ENCODE measurements at places on chromosomes 2 and 18.
A peak's percentile ranks its signal among the peaks of the same experiment; 100 is the strongest.

DNA sequence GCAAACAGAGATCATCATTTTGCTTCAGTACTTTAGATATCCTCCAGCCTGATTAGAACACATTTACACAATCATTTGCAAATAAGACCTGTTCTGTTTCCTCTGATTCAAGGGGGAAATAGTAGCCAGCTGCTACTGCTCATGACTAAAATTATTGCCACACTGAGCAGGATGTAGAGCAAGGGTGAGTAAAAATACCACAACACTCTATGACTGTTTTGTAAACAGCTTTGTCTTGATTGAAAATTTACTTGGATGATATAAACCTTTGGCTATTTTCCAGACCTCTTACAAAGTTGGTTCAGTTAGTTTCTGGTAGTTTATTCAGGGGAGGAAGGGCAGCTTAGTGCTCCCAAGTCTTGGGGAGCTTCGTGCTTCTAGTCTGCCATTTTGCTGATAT lies 286.4 kb upstream of the CNTNAP5 start:
- DNase-seq = no peak

DNA sequence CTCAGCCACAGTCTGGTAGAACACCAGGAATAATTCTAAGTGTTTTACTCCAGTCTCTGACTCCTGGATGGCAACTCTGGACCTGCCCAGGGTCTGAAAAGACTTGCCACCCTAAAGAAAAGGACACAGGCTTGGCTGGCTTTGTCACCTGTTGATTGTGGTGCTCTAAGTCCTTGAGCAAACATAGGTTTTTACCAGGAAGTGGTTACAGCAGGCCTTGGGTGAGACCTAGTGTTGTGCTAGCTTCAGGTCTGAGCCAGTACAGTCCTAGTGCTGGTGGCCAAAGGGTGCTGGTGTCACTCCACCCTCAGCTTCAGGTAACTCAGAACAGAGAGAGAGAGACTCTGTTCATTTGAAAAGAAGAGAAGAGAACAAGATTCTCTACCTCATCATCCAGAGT lies 1239.4 kb upstream of the CRIM1 start:
- DNase-seq = no peak

DNA sequence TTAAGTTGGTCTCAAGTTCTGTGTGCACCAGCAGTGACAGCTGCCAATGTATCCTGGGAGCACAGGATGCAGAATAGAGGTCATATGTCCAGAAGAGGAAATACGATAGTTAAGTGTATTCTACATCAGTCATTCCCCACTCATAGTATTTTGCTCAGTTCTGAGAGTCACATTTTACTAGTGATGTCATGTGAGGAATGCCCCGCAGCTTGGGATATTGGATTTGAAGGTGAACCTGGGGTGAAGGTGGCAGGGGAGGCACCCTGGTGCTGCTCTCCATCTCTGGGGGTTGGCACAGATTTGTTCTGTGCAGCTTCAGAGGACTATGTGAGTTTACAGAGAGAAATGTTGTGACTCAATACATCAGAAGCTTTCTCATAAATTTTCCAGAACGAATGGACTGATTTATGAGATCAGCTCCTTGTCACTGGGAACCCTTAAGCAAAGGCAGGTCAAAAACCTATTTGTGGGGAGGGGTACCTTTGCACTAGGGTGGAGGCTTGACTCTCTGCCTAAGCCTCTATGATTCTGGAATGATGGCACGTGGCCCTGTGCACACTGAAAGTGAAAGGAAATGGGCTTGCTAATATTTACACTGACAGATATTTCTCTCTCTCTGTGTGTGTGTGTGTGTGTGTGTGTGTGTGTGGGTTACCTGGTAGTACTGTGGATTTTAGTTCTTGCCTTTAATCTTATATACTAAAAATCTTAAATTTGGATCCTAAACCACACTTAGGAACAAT lies 95.9 kb downstream of the NEB start:
- DNase-seq = peak; percentile 35

GRCh38 chr2:242032780-242033656 lies 163.5 kb downstream of the RTP5 start:
- no peak for DNase-seq

- DNase-seq = no peak
Observed at GRCh38 chr2:65877331-65878010, 445.1 kb upstream of the SPRED2 start.

DNA sequence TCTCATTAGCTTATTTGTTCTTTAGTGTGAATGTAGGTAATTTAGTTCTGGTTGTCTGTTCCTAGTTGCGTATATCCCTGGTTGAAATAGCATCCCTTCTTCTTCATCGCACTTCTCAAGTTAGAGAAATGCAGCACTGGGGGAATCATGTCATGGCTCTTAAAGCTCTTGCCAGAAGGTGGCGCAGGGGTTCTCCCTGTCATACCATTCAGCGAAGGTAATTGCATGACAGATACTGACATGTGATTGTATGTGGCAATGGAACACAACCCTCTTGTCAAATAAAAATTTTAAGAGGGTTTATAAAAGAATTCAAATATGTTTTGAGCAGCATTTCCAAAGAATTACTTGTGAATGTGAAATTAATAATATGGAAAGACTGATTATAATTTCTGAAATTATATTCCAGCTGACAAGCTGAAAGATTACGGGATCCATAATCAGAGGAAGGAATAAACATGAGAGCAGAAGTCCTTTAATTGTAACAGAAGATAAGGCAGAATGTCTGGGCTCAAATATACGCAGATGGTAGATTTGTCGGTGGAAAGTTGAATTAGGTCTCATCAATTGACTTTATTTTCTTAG lies 411.7 kb downstream of the DSEL start:
- DNase-seq = peak; percentile 98

- no peak for DNase-seq
Observed at GRCh38 chr2:224807153-224807964, 91.2 kb upstream of the CCDC195 start.

DNA sequence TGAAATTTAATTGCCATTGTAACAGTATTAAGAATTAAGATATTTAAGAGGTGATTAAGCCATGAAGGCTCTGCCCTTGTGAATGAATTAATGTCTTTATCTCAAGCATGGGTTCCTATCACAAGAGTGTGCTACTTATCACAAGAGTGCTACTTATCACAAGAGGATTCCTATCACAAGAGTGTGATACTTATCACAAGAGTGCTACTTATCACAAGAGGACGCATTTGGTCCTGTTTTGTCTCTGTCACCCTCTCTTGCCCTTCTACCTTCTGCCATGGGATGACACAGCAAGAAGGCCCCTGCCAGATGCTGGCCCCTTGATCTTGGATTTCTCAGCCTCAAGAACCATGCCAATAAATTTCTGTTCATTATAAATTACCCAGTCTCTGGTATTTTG lies 13.2 kb upstream of the COL5A2 start:
- no peak for DNase-seq

- no peak for DNase-seq
Observed at GRCh38 chr2:240731178-240731545, 39.5 kb downstream of the AQP12A start.

GRCh38 chr18:51053814-51054213 lies 23.8 kb downstream of the SMAD4 start:
- DNase-seq = no peak

DNA sequence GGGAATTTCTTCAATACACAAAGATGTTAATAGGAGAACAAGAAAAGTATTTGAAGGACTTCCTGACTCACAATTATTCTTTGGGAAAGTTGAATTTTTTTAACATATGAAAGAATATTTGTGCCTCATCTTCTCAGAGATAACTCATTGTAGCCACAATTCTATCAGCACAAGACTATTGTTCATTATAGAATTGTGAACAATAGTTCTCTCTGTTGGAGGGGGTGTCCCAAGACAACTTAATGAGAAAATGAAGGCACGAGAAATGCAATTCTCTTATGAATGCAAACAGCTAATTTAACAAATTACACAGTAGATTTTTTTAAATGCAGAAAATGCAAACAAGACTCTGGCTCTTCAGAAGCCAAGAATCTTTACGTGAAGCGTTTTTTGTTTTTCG lies 157.0 kb downstream of the BARD1 start:
- no peak for DNase-seq

DNA sequence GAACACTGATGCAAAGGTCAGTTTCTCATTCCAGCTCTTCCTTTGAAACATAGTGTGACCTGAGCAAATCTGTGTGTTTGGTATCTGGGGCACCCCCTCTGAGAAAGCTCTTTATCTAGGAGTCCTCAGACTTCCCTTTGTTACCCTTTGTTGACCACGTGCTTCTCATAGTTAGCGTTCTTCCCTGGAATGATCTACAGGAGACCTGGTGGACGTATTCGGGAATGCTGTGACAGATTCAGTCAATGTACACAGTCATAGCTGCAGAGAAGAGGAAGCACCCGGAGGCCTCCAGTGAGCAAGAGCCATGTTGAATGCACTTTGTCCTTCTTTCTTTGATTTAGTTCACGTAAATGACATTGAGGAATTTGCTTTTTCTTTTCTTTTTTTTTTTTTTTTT lies 10.7 kb upstream of the CHMP1B start:
- no peak for DNase-seq

DNA sequence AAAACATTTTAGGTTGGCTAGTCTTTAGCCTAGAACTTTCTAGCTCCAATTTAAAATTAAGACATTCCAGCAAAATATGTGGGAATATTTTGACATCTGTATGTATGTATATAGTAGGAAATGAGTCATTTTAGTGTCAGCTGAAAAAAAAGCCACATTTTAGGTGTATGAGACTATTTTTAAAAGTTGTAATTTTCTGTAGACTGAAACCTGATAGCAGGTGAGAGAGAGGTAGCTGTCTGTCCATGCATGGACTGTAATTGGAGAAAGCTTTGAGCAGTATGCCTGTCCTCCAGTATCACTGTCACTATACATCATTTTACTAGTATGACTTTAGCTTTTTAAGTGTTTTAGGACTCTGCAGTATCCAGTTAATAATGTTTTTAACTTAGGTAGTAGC lies 26.1 kb upstream of the PPP1R1C start:
- DNase-seq = no peak

- DNase-seq = no peak
Observed at GRCh38 chr18:11115276-11115675, 34.1 kb downstream of the PIEZO2 start.

DNA sequence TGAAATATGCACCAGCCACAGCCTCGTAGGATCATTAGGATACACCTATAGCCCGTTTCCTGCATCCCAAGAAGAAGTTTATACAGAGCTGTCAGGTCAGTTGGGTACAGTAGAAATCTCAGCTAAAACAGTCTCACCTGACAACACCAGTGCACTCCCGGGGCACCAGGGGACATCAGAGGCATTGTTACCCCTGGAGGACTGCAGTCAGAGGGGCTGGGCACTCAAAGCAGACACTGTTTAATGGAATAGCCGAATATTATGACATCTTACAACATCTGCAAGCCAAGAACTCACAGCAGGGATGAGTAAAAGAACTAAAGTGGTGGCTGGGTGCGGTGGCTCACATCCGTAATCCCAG lies 93.0 kb upstream of the ID2 start:
- no peak for DNase-seq

GRCh38 chr2:200913654-200914053 lies 24.5 kb downstream of the NIF3L1 start:
- no peak for DNase-seq

DNA sequence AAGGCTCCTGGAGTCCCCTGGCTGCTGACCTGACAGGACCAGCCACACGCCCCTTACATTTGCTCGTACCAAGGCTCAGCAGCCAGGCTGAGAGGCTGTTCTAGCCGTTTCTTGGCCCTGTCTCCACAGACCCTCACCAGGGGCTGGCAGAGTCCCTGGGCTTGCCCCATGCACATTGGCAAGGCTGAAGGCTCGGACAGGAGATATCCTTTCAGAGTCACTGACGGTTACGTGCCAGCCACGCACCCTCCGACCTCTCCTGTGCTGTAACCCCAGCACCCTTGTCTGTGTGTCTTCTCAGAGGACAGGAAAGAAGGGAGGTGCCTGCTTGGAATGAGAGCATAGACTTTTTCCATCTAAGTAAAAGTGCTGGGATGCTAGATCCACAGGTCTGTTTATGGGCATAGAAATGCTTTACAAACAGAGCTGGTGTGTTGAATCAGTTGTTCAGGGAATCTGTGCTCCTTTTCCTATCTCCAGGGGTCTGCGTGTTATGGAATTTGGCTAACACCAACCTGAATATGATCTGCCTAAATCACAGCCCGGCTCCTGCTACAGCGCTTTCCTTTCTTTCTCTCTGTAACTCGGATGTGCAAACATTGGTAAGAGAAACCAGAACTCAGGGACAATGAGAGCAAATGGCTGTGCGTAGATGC lies 41.0 kb downstream of the COPS8 start:
- DNase-seq = no peak

DNA sequence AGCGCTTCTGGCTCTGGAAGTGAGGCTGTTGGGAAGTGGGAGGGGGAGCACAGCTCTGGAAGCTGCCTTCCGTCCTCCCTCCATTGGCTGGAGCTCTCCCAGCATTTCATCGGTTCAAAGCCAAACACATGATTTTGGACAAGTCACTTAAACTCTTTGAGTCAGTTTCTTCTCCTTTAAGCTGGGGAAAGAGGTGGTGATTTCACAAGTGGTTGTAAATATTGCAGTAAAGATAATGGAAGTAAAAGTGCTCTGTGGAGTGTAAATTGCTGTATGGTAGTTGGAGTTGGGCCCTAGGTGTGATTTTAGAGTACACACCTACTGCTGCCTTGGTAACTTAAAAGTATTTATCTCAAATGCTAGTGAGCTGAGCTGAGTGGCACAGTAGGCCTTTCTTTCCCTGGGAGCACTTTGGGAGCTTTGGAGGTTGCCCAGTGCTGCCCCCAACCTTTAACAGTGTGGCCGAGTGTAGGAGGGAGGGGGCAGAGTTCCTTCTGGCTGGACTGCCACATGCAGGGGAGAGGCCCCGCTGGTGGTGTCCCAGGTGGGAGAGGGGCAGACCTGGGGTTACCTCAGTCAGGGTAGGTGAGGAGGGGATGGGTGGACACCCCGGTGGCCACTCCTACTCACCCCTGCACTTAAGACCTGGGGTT lies 54.7 kb downstream of the ASAP2 start:
- DNase-seq = no peak

DNA sequence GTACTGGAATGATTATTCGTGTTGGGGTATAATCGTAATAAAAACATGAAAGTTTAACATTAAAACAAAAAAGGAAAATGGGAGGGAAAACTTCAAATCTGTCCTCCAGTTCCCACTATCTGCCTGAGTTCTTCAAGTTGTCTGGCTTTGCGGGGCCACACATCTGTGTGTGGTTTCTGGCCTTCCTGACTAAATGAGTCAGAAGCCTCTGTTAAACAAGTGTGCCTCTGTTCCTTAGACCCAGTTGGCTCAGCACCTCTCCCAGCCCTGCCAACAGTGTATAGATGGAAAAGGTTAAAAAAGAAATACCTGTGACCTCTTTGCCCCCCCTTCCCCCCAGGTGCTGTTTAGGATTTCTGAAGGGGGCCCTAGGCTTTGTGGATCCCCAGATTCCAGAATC lies 30.2 kb downstream of the XDH start:
- DNase-seq = no peak
